CD14-positive monocyte (primary cell): ENCODE measurements at places on chromosomes 3 and 15. TPM values are rescaled to one million over a fixed set of nuclear protein-coding genes. Genes with fewer than 3 reads are reported as not detected.
A peak's percentile ranks its signal among the peaks of the same experiment; 100 is the strongest.

- peaks cover 27% of the 10 kb centered on the region for H3K4me1 ChIP-seq
- peaks cover 57% of the 10 kb centered on the region for H3K27me3 ChIP-seq
- no peak overlapping the region for H3K27ac ChIP-seq
- H3K36me3 ChIP-seq = no peaks in the 10 kb centered on the region
- H3K4me3 ChIP-seq = peak overlapping the region; percentile 77
These were observed 11.0 kb downstream of the ISL2 start for GRCh38 chr15:76347482-76348055.

DNA sequence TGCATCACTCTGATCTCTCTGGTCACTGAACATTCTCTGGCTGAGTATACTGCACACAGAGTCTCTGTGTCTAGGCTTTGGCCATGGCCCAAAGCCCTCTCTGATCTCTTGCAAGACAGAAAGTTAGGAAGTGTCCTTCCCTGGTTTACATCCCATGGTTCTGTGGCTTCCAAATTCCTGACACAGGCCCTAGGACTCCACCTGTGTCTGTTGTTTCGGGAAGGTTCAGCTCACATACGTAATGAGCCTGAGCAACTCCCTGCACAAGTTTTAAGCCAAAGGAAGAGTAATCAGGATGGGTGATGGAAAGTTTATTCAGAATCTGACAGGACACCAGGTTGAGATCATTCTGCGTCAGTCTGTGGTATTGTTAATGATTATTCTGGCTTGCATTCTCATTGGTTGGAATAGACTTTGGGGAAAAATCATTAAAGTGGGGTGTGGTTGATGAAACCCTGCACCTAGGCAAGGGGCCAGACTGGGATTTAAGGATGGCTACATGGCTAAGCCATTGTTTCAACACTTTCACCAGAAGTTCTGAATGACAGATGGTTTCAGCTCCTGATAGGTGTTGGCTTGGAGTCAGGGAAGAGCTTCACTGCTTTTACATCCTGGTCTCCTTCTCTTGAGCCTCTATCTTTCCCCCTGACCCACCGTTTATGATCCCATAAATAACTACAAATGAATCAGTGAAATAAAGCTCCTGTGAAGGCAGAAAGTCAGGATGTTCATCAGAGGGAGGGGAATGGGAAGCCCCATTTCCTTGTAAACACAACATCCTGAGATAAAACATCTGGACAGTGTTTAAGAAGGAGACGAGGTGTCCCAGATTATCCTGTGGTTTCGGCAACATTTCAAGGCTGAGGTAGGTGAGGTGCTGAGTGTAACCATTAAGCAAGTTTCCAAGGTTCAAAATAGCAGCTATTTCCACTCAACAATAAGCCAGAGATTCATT, 14.1 kb downstream of the LCMT2 start:
- no peak for DNase-seq
- no peaks in the 10 kb centered on the region for H3K4me1 ChIP-seq
- no peak overlapping the region for H3K27ac ChIP-seq
- no peaks in the 10 kb centered on the region for H3K36me3 ChIP-seq
- H3K27me3 ChIP-seq = no peaks in the 10 kb centered on the region
- no peak overlapping the region for H3K4me3 ChIP-seq

DNA sequence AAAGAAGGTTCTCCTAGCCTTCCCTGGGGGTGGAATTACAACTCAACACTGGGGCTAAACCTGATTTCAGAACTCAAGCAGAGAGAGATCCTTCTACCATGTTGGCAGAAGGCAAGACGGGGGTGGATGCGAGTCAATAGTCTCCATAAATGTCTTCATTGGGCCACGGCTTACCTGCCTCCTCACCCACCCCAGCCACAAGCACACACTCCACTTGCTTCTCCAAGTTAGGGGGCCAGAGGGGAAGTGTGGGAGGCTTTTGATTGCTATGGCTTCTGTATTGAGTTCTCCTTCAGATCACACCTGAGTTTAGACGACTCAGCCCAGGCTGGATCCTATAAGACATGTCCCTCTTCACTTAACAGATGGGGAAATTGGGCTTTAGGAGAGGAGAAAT, 178.9 kb downstream of the UACA start:
- H3K27me3 ChIP-seq = no peaks in the 10 kb centered on the region
- no peak overlapping the region for H3K27ac ChIP-seq
- DNase-seq = no peak
- H3K4me1 ChIP-seq = peaks cover 8% of the 10 kb centered on the region
- H3K36me3 ChIP-seq = no peaks in the 10 kb centered on the region
- H3K4me3 ChIP-seq = no peak overlapping the region

Gene PDZRN3
- not detected for polyA plus RNA-seq

Gene SAXO2
- not detected for polyA plus RNA-seq

GRCh38 chr3:43317461-43318316, 31.3 kb downstream of the SNRK start:
- H3K27me3 ChIP-seq = no peaks in the 10 kb centered on the region
- no peak overlapping the region for H3K27ac ChIP-seq
- no peak for DNase-seq
- peaks cover 13% of the 10 kb centered on the region for H3K4me1 ChIP-seq
- peaks cover 10% of the 10 kb centered on the region for H3K36me3 ChIP-seq

DNA sequence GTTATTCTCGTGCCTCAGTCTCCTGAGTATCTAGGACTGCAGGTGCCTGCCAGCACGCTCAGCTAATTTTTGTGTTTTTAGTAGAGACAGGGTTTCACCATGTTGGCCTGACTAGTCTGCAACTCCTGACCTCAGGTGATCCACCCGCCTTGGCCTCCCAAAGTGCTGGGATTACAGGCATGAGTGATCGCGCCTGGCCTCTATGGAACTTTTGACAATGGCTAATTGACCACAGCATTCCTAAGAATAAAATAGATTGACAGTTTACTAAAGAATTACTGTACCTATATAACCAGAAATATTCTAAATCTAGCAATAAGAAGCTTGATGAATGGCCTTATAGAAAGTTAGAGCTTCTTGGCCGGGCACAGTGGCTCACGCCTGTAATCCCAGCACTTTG, 51.0 kb upstream of the TRIM42 start:
- H3K27me3 ChIP-seq = no peaks in the 10 kb centered on the region
- no peak overlapping the region for H3K27ac ChIP-seq
- no peak for DNase-seq
- H3K4me1 ChIP-seq = no peaks in the 10 kb centered on the region
- no peaks in the 10 kb centered on the region for H3K36me3 ChIP-seq

Gene FAM98B
- polyA plus RNA-seq = 0.41 TPM

GRCh38 chr3:14158370-14158769, 20.0 kb downstream of the XPC start:
- H3K27ac ChIP-seq = no peak overlapping the region
- H3K36me3 ChIP-seq = peaks cover 87% of the 10 kb centered on the region
- no peak overlapping the region for H3K4me3 ChIP-seq
- DNase-seq = no peak

Gene CHRM5
- not detected for polyA plus RNA-seq
